Naive thymus-derived CD8-positive, alpha-beta T cell (primary cell): ENCODE measurements at places on chromosomes 16 and 17.
A peak's percentile ranks its signal among the peaks of the same experiment; 100 is the strongest.

- DNase-seq = no peak
These were observed 17.9 kb upstream of the HEXD start for GRCh38 chr17:82400206-82400605.

GRCh38 chr16:11674818-11675560, 6.7 kb downstream of the SNN start:
- no peak for DNase-seq

GRCh38 chr17:58513965-58514769, at the start of gene MTMR4:
Gene MTMR4, minus strand, starts transcription at chr17:58514638. Its CDS starts 231 bp downstream, at chr17:58514407.
- DNase-seq = peak; percentile 51

DNA sequence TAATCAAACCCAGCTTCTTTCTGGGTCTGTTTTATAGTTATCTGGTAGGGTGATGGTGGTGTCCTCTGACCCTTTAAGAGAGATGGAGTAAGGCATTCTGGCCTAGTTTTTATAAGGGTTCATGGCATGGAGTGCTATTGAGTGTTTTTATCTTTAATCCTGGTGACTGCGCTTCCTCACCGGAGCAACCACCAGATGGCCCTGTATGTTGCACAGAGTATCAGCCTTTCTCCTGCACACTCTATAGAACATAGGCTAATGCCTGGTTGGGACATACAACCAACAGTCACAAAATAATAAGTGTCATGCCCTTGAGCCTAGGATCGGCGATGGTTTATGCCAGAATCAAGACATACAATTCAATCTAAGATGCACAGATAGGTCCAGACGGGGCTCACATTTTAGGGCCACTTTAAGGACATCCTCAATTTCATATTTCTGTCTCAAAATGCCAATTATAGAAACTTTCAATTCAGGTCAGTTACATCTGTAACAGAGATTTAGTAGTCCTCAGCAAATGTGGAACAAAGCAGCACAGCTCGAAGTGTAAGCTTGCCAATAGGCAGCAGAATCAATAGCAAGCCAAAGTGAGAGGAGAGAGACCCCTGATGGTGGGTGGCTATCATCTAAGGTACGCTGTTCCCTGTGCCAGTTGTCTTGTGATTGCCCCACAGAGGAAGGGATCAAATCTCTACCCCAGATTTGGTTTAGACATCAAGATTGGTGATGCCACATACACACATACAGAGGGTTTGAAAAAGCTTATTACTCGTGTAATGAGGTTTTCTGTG, 37.2 kb upstream of the HOXB9 start:
- no peak for DNase-seq

DNA sequence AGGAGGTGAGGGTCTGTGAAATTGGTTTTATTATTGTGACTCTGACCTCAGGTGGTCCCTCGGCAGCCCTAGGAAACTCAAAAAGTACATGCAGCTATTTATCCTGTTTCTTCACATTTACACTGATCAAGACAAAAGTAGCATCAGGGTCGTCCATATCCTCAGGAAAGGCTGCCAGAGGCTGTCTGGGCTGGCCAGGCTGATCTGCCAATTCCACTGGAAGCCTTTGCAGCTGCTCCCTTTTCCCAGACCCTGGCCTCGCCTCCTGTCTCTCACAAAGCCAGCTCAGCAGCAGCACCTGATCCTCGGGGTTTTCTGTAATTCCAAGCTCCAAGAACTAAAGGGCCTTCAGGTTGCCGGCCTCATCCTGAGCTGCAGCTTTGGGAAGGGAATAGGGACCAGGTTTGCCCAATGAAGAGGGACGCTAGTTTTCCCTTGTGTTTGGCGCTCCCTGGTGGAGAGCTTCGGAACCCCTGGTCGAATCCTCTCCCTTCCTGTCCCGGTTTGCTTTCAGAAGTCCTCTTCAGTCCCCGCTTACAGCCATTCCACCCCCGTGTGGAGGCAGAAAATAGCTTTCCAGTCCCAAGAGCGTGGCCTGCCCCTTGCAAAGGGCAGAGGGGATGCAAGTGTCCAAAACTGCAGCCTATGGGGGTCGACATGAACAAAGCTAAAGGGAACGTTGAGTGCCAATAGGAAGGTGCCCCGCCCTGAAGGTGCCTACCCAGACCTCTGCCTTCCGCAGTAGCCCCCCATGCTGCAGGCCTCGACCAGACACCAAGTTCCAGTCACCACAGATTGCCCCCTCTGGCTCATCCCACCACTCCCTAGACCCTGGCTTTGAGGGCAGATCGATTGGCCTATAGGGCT, 13.4 kb downstream of the MFSD6L start:
- DNase-seq = peak; percentile 29

GRCh38 chr17:57823469-57824401, 26.1 kb downstream of the MRPS23 start:
- no peak for DNase-seq

DNA sequence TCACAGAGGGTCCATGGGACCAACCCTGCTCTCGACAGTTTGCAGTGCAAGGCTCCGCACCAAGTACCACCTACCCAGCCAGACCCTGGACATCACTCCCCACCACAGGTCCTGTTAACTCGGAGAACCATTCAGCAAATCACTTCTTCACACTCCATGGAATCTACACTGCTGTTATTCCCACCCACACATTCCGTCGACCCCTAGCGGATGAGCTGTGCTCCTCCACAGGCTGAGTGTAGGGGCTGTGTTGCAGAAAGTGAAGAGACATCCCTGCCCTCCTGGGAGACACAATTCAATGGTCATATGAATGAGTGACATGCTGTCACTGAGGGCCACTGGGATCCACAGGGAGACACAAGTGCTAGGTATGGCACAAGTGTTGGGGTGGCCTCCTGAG, 27.5 kb downstream of the MPG start:
- DNase-seq = no peak

DNA sequence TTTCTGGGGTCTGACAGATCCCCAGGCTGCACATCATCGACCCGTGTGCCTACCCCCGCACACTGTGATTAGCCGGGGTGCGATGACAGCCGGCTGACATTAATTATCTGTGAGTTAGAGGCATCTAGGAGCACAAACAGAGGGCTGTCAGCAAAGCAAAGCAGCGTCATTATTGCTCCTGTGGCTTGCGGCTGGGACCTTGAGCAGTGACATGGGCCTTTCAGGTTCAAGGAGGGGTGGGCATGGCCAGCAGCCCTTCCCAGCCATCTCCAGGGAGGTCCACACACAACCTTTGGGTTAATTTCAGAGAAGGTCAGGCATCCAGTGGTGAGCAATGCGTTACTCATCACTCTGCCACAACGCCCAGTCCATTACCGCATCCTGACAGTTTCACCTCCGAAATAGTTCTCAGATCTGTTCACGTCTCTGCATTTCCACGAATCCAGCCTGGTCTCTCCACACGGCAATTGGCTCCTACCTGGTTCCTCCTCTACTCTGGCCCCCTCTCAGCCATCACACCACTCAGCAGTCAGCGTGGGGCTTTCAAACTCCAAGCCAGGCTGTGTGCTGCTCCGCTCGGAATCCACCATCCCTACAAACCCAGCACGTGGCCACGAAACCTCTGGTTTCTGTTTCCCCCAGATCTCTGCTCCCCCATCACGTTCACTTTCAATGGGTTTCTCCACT, 249.7 kb upstream of the C16orf82 start:
- no peak for DNase-seq

GRCh38 chr17:42798383-42799380, at the start of the genes CNTD1 and COA3:
Gene CNTD1, plus strand, starts transcription at chr17:42798861. Its CDS starts 207 bp downstream, at chr17:42799068.
Gene COA3, minus strand, starts transcription at chr17:42798704. Its CDS starts 23 bp downstream, at chr17:42798681.
- DNase-seq = peak; percentile 65

- no peak for DNase-seq
These were observed 329.4 kb upstream of the CDH5 start for GRCh38 chr16:66036793-66037715.

DNA sequence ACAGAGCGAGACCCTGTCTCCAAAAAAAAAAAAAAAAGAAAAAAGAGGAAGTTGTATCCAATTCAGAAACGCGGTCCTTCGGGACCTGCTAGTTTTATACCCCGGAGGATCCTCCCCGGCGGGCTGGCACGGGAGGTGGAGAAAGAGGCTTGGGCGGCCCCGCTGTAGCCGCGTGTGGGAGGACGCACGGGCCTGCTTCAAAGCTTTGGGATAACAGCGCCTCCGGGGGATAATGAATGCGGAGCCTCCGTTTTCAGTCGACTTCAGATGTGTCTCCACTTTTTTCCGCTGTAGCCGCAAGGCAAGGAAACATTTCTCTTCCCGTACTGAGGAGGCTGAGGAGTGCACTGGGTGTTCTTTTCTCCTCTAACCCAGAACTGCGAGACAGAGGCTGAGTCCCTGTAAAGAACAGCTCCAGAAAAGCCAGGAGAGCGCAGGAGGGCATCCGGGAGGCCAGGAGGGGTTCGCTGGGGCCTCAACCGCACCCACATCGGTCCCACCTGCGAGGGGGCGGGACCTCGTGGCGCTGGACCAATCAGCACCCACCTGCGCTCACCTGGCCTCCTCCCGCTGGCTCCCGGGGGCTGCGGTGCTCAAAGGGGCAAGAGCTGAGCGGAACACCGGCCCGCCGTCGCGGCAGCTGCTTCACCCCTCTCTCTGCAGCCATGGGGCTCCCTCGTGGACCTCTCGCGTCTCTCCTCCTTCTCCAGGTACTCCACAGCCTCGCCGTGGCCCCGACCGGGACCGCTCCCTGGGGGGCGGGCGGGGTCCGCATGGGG, at the start of gene CDH3:
TSS of gene CDH3 (plus strand) at position 596 of the 779 bp plus-strand sequence. CDS start at position 666, 70 bp downstream.
- no peak for DNase-seq

DNA sequence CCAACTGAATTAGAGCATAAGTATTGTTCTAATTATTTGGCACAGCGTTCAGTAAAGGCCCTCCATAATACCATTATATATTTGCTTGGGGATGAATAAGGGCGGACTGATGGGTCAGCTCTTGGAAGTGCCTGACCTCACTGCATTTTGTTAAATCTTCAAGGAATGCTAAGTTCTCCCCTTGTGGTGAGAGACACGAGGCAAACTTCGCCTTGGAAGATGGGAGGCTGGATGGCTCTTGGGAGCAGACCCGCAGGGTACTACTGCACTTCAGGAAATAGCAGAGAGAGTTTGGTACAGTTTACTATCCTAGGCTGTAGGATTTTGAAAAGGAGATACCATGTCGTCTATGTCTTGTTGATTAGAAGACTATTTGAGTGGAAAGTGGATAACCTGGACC, 87.0 kb upstream of the RPRML start:
- DNase-seq = no peak

DNA sequence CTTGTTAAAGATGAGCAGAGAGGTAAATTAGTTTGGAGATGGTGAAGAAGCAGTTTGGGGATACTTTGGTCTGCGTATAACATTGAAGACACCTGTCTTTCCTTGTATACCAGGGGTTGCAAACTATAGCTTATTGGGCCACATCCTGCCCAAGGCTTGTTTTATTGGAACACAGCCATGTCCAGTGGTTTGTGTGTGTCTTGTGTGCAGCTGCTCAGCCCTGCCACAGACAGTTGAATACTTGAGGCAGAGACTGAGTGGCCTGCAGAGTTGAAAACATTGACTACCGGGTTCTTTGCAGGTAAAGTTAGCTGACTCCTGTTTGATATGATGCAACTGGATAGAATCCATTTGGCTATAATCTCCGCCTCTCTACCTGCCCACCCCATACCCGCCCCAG, 224.4 kb downstream of the PRKCA start:
- DNase-seq = no peak

DNA sequence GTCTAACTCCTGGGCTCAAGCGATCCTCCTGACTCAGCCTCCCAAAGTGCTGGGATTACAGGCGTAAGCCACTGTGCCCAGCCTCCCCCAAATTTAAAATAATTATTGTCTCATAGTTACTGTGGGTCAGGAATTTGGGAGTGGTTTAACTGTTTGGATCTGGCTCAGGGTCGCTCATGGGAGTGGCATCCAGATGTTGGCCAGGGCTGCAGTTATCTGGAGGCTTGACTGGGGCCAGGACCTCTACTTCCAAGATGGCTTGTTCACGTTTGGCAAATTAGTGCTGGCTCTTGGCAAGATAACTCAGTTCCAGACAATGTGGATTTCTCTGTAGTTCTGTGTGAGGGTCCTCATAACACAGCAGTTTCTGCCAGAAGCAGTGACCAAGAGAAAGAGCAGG, 8.0 kb downstream of the TEN1 start:
- no peak for DNase-seq

- DNase-seq = no peak
These were observed 45.5 kb downstream of the PRKCA start for GRCh38 chr17:66347661-66348514.

- DNase-seq = no peak
These were observed 310.3 kb downstream of the CDH13 start for GRCh38 chr16:82936941-82937551.

DNA sequence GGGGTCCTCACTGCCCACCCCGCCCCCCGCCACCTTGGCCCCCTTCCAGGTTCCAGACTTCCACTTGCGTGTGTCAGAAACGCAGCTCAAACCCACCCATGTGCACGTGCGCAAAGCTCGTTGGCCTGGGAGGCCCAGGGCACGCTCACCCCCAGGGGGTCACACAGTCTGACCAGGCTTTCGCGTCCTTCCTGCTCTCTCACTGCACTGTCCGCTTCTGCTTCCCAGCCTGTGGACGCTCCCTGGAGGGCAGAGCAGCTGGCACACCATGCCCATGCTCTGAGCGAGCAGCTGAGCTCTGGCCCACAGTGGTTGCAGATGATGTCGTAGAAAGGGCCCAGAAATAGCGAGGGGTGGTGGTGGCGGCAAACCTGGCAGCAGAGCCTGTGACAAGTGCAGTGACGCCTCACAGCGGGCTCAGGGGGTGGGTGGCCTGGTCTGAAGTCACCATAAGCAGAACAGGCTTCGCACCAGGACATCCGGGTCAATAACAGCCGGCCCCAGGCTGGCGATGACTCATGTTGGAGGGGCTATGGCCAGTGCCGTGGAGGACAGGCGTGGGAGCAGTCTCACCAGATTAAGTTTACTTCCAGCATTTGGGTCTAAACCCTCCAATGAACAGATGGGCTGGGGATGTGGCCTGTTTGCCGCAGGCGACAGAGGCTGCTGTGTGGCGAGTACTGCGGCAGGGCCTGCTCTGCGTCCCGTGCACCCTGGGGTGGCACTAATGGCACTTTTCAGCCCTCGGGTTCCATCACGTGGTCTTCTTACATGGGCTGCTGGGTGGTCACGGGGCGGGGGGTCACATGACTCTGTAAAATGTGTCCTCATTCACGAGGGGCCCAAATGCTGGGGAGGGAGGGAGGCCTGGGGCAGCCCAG, 49.0 kb downstream of the NT5M start:
- DNase-seq = no peak

GRCh38 chr16:74760007-74760767, 14.4 kb downstream of the FA2H start:
- DNase-seq = no peak

DNA sequence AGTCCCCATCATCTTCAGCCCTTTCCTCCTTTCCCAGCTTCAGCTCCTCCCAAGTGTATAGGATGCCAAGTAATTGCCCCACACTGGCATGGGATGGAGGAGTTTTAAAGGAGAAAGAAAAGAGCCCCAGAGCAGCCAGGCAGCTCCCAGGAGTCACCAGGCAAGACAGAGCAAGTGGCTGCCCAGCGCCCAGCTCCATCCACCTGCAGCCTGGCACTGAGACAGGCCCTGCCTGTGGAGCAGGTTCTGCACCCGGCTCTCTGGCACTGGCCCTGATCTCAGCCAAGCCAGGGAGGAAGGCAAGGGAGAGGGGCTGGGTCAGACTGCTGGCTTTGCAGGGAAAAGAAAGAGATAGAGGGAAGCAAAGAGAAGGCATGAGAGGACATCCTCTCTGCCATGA, 21.7 kb downstream of the FOXN1 start:
- no peak for DNase-seq
